Sigmoid colon (tissue), 7 donors: ENCODE measurements at places on chromosomes 4 and X.
A peak's percentile ranks its signal among the peaks of the same experiment; 100 is the strongest.

GRCh38 chr4:104330125-104330905 is 164.4 kb downstream of the CXXC4 start:
- DNase-seq, result no peak

DNA sequence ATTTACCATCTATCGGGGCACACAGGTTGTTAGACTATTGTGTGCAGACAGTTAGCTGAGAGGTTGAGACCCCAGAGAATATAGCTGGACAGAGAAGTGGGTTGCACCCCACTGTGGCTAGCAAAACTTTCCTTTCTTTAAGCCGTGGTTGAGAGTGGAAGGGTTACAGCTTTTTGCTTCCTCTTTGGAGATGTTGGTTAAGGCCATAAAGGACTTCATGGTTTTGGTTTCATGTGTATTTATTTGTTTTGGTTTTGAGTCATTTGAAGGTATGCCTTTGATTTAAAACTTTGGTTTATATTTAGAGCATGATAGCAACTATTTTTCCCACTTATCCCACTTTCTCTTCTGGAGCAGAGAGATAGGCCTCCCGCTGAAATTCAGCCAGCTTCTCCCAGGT is 274.3 kb upstream of the IL1RAPL1 start:
- DNase-seq, result no peak

DNA sequence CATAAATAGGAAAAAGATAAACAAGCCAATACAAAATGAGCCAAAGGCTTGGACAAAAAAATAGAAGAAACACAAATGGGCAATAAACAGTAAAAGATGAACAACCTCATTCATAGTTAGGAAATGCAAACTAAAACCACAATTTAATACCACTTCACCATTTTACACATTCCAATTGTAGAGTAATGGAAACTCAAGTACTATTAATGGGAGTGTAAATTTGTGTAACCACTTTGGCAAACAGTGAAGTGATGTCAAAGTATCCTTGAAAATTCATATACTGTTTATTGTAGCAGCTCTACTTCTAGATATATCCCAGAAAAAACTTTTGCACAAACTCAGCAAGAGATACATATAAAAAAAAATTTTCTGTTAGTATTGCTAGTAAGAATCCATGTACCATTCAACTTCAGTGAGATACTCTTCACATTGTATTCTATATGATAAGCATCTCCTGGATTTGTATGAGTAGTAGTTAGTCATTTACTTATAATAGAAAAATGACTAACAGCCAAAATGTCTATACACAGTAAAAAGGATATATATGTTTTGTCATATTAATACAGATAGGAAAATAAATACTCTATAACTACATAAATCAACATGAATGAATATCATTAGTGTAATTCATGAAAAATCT is 229.8 kb downstream of the DKK2 start:
- no peak for DNase-seq

- DNase-seq, result no peak
These were observed 243.1 kb upstream of the GPC4 start for GRCh38 chrX:133658293-133658911.

DNA sequence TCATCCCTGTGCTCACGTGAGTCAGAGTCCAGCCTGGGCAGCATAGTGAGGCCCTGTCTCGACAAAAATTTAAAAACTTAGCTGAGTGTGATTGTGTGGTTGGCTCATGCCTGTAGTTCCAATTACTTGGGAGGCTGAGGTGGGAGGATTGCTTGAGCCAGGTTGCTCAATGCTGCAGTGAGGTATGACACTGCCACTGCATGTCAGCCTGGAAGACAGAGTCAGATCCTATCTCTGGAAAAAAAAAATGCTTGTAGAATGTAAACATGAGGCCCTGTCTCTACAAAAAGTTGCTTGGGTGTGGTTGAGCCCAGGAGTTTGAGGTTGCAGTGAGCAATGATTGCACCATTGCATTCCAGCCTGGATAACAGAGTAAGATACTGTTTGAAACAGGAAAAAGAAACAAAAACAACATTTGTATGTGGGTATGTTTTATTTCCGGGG is 11.3 kb upstream of the YTHDC1 start:
- no peak for DNase-seq

DNA sequence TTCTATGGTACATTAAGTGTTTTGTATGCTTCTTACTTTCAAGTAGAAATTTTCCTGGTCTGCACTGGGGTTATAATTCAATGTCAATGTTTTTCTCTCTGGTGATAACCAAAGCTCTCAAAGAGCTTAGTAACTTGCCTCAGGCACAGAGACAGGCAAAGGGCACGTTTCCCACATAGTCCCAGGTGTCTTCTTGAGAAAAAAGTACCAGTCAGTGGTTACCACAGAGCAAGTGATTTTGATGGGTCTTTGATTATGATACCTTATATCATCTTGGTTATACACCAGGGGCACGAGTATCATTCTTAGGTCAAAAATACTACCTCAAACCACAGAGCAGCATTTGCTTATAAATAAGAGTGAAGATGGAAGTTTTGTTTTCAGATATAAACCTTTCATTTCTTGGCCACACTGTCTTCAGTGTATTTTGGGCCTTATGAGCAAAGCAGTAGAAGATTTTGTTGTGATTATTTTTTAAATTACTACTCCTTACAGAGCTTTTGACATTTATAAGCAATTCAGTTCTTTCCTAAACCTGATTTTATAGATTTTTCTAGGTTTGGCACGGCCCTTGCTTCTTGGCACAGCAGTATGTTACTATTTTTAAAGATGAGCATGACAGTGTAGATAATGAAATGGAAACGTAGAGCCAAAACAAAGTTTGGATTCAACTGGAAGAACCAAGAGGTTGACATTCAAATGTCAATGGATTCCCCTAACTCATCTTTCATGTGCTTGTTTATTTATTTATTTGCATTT is 85.3 kb upstream of the TLL1 start:
- DNase-seq, result no peak

DNA sequence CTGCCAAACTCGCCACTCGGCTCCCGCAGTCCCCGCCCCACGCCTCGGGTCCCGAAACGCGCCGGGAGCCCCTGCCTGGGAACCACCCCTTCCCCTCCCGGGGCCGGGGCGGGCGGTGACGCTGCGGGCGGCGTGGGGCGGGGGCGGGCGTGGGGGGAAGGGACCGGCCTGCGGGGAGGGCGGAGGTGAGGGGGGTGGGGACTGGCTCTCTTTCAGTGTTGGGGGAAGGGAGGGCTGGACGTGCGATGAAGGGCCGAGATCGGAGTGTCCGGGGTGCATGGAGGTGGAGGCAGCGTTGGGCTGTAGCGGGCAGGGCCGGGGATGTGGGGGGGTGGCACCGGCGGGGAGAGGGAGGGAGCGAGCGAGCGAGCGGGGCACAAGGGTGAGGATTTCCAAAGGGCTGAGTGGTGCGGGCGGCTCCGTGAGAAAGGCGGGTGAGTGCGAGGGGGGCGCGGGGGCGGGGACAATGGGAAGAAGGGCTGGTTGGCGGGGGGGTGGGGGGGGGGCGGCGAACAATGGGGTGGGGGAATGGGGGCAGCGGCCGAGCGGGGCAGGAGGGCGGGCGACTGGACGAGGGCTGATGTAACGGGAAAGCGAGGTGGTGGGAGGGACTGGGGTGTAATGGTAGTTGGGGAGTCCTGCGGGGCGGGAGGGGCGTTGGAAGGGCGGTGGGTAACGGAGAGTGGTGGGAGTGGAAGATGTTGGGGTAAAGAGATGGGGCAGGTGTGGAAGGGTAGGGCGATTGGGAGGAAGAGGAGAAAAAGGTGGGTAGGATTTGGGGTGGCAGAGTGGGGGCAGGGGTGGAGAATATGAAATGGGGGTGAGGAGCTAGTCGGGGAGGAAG is 578 bp downstream of the DCUN1D4 start:
- peak; percentile 92 for DNase-seq

- DNase-seq, result no peak
These were observed 11.8 kb downstream of the TCEAL1 start for GRCh38 chrX:103640401-103641155.

- DNase-seq, result no peak
These were observed 236.1 kb downstream of the OPHN1 start for GRCh38 chrX:68196939-68197791.

DNA sequence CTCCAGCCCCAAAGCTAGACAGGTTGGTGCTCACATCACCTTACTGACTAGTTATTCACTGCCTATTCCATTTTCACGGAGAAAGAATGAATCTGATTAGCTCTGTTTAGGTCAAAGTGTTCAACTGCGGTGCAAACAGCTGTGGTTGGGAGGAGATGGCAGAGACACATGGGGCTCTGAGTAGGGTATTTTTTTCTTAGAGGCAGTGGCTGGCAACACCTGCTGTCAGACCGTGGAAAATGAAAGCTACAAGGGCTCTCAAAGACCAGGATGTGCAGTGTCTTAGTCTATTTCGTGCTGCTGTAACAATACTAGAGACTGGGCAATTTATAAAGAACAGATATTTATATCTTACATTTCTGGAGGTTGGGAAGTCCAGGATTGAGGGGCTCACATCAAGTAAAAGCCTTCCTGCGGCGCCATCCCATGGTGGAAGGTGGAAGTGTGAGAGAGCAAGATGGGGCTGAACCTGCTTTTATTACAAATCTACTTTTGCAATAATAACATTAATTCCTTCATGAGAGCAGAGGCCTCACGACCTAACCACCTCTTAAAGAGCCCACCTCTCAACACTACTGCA is 10.6 kb downstream of the NYX start:
- peak; percentile 39 for DNase-seq

- DNase-seq, result no peak
These were observed 418.8 kb upstream of the ZFP42 start for GRCh38 chr4:187576751-187577150.

DNA sequence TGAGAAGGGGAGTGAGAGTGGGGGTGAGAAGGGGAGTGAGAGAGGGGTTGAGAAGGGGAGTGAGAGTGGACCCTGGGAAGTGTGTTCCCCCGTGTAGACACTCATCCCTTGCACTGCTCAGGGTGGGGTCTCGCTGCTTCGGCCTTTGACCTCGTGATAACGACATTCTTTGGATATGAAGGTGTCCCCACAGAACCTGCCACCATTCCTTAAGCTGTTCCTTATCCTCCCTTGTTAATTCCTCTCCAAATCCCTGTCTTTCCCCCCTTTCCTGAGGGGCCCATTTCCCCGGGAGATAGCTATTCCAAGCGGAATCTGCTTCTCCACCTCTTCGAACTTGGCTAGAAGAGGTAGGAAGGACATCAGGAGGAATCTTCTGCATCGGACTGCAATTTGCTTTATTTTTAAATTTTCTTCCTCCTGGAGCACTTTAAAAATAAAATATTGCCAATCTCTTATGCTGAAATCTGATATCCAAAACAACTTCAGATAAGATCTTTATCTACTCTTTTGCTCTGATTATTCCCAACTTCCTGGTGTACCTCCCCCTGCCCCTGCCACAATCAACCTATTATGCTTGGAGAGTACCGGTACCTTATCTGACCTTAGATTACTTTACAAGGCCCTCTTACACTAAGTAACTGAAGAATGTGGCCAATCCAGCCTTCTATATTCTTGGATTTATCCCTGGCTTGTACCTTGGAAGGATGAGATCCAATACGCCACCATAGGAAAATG is 15.6 kb downstream of the TRIML1 start:
- no peak for DNase-seq

GRCh38 chr4:65559270-65559669 is 111.0 kb downstream of the EPHA5 start:
- DNase-seq, result no peak

DNA sequence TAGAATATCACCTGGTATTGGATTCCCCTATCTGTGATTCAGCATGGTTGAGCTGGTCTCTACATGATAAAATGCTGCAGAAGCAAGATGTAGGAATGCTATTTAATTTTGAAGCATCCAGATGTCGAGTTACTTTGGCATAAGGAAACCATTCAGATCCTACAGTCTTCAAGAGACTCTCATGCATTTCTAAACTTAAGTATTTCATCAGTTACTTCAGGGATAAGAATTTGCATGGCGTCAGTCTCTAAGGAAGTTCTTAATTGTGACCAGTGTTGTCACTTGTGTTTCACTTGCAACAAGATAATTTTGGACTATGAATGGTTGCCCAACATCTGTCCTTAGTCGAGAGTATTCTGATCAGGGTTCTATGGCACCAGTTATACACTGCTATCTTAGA is 192.4 kb downstream of the CCNG2 start:
- no peak for DNase-seq

GRCh38 chr4:181611033-181611711 is 632.0 kb upstream of the TENM3 start:
- DNase-seq, result no peak

DNA sequence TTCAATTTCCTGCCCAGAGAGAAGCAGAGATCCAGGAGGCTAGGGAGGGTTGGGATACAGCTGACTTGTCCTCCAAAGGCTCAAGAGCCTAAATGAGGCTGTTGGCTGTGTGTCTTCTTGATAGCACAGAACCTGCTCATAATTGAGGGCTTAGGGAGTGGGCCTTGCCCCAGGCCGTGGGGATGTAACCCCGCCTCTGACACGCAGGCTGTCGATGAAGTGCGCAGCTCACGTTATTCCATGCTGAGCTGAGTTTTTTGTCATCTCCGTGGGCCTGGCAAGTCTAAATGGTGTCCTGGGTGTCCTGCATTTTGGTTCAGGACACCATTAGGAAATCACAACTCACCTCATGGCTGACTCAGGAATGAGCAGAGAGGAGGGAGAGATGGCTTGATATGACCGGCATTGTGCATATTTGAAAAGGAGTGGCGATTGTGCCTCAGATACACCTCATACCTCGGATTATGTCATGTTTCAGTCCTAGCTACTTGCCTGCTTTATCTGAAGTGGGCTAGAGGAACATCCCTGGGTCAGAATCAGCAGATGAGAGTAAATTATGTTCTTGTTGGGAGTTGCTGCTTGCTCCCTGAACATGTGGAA is 43.7 kb downstream of the FHDC1 start:
- DNase-seq, result no peak

GRCh38 chr4:152094970-152095700 is 334.3 kb upstream of the GATB start:
- DNase-seq, result no peak

- no peak for DNase-seq
These were observed 201.9 kb downstream of the SPATA18 start for GRCh38 chr4:52253025-52253424.

DNA sequence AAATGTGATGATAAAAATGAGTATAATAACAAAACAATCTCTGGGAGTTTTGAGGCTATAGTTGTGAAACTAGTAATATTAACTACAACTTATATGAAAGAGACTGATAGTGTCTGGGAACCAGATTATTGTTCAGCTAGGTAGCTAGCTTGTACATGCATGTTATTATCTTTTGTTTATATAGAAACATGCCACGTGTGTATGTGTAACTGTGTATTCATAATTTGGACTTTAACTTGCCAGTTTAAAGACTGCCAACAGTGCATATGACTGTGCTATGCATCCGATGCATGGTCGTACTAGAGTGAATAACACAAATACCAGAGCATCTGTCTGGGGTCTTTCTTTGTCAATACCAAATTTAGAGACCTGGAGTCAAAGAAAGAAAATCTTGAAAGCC is 92.2 kb downstream of the ADGRL3 start:
- no peak for DNase-seq

DNA sequence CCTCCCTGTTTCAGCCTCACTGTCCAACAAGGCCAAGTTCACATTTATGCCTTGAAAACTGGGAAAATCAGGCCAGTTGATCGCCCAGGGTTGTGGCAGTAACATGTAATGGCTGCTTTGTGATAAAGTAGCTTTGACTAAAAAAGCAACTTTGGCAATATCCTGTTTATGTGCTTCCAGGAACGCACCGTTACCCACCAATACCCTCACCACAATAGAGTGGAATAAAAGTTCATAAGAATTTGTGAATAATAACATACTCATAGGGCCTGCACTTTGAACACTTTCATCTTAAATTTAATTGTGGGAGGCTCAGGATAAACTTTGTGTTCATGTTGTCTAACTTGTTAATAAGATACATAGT is 80.7 kb upstream of the MAML3 start:
- no peak for DNase-seq
